COLO829 (cell line): ENCODE measurements at places on chromosomes 2 and 18.

DNA sequence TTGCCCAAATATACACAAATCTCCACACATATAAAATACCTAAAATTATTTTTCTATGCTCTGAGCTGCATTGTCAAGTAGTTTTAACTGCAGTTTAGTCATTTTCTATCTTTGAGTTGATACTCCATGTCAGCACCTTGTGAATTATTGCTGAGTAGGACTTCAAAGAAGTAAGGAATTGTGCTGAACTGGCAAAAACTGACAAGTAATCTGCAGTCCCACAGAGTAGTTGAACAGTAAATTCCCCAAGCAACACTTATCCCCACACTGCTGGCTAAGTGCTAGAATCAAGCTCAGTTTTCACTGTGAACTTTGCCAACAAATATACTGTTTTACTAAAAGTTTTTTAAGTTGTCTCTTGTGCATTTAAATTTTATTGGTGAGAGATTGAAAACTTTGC is 141.8 kb upstream of the ST6GAL2 start:
- no peak for DNase-seq

DNA sequence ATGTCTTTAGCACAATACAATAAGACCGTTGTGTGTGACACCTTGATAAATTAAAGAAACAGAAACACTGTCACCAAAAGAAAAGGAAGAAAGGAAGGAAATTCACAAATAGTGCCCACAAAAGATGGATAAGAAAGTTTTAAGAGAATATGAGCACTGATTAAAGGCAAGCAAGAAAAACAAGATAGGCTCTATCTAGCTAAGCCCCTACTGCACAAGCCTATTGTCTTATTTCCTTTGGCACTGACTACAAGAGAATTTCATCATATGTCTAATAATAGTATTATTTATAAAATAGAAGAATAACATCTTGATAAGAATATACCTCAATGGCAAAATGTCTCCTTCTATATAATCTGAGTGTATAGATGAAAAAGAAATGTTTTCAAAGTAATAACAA is 335.7 kb downstream of the NCKAP5 start:
- DNase-seq = no peak

- DNase-seq = no peak
These were observed 754.4 kb downstream of the ADCYAP1 start for GRCh38 chr18:1658908-1659566.

- DNase-seq = peak; percentile 75
These were observed 435.6 kb upstream of the GYPC start for GRCh38 chr2:126220331-126220730.

DNA sequence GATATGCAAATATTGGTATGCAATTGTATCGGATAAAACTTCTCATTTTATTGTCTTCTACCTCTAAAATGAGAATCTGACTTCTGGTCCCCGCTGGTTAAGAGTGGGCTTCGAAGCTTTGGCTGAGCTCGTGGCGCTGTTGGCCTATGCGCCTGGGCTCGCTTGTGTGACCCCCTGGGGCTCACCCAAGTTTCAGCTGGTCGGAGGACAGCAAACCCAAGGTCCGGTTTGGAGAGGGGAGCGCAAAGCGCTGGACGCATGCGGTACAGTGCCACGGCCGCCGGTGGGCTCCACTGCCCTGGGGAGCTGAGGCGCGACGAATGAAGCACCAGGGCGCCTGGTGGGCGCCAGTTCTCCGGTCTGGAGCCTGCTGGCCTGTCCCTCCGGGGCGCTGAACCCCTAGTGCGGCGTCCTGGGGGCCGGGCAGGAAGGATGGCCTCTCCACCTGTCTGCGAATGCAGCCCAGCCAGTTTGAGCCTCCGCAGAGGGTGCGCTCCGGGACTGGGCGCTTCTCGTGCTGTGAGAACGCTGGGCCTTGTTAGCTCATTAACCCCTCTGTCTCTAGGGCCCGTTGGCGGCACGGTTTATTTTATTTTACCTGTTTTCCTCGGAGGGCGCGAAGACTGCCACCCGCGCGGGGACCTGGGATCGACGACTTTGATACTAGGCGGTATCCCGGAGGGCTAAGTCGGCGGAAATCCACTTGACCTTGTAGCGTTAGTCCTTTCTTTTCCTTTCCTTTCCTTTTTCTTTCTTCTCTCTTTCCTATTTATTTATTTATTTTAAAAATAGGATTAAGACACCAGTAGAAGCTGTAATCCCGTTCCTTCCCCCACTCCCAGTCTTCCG is 10.4 kb downstream of the MEIS1 start:
- no peak for DNase-seq

DNA sequence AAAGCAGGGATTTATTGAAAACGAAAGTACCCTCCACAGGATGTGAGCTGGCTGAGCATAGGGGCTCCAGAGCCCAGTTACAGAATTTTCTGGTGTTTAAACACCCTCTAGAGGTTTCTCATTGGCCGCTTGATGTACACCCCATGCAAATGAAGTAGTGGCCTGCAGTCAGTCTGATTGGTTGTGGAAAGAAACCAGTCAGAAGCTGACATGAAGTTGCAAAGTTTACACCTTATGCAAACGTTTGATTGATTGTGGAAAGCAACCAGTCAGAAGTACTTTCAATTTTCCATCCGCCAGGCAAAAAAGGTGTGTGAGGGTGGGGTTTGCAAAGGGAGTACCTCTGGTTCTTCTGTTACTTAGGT is 62.3 kb downstream of the VWA3B start:
- no peak for DNase-seq

GRCh38 chr2:100840519-100840918 is 20.6 kb downstream of the NPAS2 start:
- no peak for DNase-seq

DNA sequence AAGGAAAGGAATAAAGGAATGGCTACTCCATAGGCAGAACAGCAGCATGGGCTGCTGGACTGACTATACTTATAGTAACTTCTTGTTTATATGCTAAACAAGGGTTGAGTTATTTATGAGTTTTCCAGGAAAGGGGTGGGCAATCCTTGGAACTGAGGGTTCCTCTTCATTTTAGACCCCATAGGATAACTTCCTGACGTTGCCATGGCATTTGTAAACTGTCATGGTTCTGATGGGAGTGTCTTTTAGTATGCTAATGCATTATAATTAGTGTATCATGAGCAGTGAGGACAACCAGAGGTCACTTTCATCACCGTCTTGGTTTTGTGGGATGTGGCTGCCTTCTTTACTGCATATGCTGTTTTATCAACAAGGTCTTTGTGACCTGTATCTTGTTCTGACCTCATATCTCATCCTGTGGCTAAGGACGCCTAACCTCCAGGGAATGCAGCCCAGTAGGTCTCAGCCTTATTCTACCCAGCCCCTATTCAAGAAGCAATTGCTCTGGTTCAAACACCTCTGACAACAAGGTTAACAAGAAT is 98.6 kb upstream of the CABLES1 start:
- no peak for DNase-seq

DNA sequence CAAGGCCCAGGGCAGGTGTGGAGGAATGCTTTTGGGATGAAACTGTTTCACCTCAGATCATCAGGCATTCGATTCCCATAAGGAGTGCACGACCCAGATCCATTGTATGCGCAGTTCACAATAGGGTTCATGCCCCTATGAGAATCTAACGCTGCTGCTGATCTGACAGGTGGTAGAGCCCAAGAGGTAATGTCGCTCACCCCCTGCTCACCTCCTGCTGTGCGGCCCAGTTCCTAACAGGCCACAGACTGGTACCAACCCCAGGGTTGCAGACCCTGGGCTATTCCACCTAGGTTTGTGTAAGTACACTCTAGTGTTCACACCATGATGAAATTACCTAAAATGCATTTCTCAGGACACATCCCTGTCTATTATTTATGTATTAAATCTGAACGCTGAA is 72.5 kb downstream of the COPS8 start:
- no peak for DNase-seq

GRCh38 chr2:236109061-236109460 is 59.1 kb downstream of the GBX2 start:
- DNase-seq = no peak

DNA sequence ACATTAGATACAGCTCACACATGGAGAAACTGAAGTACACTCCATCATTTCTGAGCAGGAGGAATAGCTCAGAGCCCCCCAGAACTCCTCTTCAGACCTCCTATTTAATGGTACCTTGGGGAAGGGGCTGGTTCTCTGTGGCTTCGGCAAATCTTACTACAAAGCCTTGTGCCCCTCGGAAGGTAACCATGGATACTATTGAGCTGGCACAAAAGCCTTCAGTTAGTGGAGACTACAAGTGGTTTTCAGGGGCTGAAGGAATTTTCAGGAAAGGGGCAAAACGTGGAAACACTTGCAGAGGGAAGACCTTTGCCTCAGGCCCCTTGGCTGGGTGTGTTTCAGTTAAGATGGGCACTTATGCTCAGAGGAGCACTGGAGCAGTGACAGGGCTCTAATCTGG is 1.1 kb upstream of the FAM237A start:
- DNase-seq = no peak

- no peak for DNase-seq
These were observed 133.7 kb downstream of the SMAD7 start for GRCh38 chr18:48817021-48817461.

DNA sequence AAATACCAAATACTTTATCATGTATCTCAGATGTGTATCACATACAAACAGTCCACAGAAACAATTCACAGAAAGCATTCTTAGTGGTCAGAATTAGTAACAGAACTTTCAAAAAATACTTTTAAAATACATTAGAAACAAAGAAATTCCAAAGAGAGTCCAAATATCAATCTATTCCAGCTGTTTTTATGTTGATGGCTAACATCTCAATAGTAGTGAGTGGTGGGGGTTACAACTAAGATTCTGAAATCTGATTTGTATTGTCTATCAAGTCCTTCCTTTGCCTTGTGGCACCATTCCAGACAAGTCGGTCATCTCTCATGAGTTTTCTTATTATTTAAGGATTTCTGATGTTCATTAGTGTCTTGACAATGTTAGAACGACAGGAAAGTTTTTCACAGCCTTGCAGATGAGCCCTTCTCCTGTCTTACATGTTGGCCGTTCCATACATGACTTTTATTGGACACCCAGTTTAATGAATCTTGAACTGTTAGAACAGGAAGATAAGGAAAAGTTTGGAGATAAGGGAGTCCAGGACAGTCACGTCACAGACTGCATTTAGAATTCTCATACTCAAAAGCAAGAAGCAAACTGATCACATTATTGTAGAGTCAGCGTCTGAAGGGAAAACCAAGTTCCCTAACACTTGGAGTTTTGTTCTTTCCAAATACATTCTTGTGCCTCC is 410.3 kb downstream of the PID1 start:
- DNase-seq = no peak
